ENCODE measurements at places on chromosomes 2 and 18.
A peak's percentile ranks its signal among the peaks of the same experiment; 100 is the strongest.

GRCh38 chr2:3823748-3824147, 120.4 kb downstream of the DCDC2C start:
- DNase-seq: no peak

- peak; percentile 86 for DNase-seq
These were observed 7.6 kb upstream of the CHRNA1 start for GRCh38 chr2:174771631-174772471.

GRCh38 chr2:155141418-155141817, 442.9 kb downstream of the KCNJ3 start:
- DNase-seq: no peak

DNA sequence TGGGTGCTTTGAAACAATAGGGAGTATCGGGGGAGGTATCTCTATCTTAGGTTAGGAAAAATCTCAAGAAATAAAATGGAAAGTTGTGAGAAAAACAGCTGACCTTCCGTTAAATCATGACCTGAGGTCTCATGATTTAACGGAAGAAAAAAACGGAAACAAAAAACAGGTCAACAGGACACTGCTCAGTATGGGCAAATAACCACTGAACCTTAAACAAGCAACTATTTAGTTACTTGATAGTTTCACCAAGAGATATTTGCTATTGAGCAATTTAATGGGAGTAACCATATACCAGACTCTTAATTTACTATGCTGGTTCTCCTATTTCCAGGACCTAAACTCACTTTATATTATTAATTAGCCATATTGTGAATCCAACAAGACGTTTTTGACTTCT, 150.8 kb downstream of the PARD3B start:
- DNase-seq: no peak

DNA sequence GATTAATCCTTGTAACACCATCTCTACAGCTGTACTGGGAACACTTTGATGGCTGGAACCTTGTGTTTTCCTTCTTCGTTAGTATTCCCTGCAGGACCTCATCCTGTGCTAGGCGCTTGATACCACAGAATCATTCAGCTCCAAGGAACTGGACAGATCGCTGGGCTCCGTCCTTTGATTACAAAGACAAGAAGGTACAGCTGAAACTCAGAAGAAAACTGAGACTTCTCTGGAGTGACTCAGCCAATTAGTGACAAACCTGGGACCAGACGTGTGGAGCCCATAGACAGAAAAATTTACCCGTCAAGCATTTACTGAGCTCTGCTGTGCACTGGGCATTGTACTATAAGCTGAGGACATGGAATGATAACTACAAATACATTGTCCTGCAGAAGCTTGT, 67.3 kb downstream of the NCKAP5 start:
- DNase-seq: no peak

DNA sequence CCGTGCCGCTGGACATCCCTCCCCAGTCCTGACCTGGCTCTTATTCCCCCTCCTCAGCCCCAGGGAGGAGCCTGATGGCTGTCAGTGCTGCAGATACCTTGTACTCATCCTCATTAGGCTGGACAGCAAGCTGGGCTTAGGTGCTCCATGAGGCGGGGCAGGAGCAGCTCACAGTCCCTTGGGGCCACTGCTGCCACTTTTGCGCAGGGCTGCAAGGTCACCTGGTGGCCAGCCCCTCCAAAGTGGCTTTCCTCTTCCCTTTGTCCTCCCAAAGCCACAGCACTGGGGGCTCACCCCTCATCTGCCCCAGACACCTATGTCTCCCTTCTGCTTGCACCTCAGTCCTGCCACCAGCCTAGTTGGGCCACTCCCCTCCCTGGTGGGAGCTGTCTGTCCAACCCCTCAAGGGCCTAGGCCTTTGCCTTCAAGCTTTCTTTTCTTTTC, 60.8 kb downstream of the FAM168B start:
- no peak for DNase-seq

DNA sequence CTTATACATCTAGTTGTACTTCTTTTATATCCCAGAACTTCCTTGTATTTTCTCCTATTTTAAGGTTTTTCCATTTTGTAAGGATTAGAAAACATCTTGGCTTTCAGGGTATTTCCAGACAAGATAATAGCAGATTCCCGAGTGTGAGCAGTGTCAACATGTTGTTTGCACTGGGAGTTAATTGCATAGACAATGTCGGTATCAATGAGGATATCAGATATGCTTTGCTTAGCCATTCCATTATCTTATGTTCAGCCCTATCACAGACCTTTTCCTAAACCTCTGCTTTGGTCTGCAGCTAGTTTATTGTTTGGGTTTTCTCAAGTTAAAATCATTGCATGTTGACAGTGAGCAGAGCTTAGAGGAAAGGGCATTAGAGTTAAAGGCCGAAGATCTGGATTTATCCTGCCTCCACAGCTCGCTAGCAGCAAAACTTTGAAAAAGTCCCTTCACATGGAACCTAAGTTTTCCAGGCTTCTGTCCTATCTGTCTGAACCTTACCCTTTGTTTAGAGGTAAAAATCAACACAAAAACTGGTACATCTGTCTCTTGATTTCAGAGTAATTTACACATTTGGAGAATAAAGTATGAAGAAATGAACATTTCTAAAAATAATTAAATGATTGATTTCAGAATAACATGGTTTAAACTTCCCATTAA, 355.4 kb downstream of the KIAA1328 start:
- no peak for DNase-seq

GRCh38 chr18:77648411-77648810, 398.8 kb downstream of the GALR1 start:
- DNase-seq: no peak

Measured in iPS DF 19.7 (cell line).